ENCODE measurements at places on chromosomes 16 and 17.
A peak's percentile ranks its signal among the peaks of the same experiment; 100 is the strongest.

DNA sequence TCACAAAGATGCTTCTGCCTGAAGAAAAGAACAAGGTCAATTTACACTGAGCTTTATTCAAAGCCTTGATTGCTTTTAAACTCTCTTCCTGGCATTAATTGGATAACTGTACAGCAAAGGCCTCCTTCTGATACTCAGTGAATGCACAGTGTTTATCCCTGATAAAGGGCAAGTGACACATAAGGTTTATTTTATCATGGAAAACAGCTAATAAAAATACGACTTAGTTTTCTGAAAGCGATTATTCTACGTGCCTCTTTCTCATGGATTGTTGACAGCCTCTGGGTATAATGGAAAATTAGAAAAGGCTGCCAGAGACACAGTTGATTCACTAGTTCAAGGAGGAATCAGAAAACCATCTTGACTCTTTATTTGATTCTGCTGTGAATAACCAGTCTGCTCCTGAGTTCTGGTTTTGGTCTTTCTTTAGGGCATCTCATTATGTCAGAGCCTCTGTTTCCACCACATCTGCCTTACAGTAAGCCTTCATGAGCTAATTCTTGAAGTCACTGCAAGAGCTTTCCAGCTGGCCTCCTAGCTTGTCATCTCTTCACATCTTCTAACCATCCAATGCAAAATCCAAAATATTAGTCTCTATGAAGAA lies 212.9 kb downstream of the CNTNAP4 start:
- DNase-seq: no peak

DNA sequence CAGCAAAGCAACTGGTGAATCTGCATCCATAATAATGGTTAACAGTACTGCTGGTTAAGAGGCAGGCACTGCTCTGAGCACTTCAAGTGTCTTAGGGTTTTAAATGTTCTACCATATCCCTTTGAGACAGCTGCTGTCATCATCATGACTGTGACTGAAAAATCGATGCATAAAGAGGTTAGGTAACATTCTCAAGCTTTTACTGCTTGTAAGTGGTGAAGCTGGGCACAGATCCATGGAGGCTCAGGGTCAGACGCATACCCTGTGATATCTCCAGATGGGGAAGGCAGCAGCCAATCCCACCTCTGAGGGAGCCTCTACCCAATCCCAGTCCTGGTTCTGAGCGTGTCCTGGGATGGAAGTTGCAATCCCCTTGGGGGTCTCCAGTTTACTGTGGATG lies 57.6 kb upstream of the SOX9 start:
- peak; percentile 8 for DNase-seq

GRCh38 chr16:90019543-90020259 lies 445 bp upstream of the DBNDD1 start:
- DNase-seq: peak; percentile 75

- peak; percentile 96 for DNase-seq
These were observed 853 bp upstream of the PDK2 start for GRCh38 chr17:50094243-50094752.

- no peak for DNase-seq
These were observed 16.8 kb upstream of the RBFOX1 start for GRCh38 chr16:7315813-7316212.

DNA sequence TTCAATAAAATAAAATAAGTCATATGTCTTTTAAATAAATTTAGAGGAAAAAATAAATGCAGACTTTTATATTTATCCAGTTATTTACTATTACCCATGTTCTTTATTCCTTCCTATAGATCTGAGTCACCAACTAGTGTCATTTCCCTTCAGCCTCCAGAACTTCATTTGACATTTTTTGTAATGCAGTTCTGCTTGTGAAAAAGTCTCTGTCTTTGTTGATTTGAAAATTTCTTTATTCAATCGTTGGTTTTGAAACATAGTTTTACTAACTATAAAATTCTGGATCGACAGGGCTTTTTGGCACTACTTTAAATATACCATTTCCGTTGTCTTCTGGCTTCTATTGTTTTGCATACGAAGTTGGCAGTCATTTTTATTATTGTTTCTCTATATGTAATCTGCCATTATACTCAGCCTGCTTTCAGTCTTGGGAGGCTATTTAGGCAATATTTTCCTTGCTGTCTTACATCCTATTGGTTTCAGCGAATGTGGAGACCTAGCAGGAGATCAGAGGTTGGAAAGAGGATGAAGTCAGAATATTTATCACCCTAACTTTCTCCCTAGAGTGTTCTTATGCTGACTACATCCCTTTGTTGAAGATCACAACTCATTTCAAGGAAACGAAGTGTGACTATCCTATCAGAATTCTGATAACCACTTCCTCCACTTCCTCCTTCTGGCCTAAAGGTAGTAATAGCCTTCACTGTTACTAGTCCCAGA lies 42.0 kb upstream of the SLC6A2 start:
- DNase-seq: no peak

DNA sequence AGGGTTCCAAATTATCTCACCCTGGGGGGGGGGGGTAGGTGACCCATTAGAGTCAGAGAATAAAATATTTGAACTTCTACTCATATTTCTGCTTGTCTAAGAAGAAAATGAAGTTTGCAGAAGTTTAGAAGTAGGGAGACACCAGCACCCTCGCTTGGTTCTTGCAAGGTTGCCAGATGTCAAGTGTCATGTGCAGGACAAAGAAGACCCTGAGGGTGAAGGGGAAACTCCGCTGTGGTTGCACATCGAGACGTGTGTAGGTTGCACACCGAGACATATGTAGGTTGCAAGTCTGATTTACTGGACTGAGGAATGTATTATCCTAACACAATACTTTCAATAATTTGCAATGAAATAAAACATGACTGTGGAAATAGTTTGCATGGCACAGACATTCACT lies 42.4 kb upstream of the IRF8 start:
- DNase-seq: no peak

GRCh38 chr17:30239089-30239462 lies 3.6 kb upstream of the SLC6A4 start:
- no peak for DNase-seq

DNA sequence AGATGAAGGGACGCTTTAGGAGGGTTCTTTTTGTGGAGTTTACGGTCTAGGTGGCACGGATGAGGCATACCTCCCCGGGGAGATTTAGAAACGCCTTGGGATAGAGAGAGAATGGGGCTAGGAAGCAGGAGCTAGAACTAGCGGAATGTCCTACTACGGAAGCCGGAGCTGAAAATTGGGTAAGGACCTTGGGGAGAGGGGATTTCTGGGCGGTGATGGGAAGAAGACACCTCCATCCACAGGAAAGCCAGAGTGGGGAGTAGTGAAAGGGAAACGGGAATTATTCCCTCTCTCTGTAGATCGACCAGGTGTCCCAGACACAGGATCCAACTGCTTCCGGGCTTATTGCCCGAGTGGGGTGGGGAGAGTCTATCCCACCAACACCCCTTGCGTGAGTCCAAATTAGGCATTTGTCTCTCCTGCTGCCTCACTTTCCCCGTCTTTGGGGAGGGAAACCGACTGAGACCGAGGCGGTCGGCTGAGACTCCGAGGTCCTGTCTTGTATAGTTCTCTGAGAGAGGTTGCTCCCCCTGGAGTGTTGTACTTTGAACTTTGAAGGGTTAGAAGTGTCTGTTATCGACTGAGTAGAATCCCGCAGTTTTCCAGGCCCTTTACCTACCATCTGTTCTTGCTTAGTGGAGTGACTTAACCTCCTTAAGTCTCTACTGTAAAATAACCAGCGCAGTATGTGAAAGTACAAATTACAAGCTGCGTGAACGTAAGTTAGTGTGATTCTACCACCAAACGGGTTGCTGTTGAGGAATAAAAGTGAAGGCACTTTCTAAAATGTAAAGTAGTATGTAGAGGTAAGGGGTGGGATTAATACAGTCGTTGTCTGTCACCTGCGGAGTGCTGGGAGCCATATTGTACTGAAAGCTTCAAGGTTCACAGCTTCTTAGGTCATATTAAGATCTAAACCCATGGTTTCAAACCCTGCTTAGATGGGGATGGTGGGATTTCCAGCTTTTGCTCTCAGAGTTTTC lies 1.0 kb downstream of the RSPRY1 start:
- DNase-seq: no peak

DNA sequence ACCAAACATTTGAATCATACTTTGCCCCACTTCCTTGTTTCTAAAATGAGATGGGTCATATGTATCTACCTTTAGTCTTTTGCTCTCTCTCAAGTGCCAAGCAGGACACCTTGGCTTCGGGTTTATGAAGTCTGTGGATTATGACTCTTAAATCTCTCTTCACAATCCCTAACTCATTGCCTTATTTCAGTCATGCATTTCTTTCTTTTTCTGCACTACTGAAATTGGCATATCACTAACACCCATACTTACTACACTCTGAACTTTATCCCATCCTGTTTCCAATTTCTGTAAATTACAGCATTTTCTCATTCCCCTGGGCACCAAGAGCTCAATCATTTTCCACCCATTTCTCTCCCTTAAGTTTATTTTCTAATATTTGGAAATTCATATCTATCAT lies 42.0 kb downstream of the ABCA9 start:
- no peak for DNase-seq

- DNase-seq: peak; percentile 48
These were observed 510.6 kb downstream of the CDH13 start for GRCh38 chr16:83137326-83137781.

GRCh38 chr16:79725051-79725450 lies 124.5 kb upstream of the MAF start:
- no peak for DNase-seq

DNA sequence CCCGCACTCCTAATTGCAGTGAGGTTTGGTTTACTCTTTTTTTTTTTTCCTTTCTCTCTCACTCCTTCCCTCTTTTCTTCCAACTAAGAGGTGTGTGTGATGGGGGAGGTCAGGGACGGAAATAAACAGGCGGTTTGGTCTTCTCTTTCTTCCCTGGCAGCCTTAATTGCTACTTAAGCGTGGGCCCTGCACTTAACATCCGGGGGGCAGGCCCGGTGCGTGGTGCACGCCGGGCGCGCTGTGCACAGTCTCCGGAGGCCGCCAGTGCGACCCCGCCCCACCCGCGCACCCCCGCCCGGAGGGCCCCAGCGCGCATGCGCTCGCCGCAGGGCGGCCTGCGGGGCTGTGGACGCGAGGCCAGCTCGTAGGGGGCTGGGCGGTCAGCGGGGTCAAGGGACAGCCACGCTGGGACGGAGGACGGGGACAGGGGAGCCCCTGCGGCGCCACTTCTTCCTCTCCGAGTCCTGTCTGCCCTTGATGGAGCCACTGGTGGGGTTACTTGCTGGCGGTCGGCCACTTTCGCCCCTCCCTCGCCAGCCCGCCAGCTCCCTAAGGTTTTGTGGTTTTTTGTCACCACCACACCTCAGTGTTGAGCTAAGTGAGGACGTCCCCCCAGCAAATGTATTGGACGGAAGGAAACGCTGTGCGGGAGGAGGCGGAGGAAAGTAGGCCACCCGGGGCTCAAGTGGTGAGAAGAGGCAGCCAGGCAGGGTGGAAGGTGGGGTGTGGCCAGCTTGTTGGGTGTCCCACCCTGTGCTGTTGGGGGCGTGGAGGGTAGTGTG lies 120.9 kb downstream of the MRM1 start:
- DNase-seq: peak; percentile 81

GRCh38 chr17:57517632-57518456 lies 227.3 kb downstream of the CCDC182 start:
- no peak for DNase-seq

- no peak for DNase-seq
These were observed 266.2 kb upstream of the FOXF1 start for GRCh38 chr16:86244158-86244557.
